Mesothelial cell of epicardium (in vitro differentiated cells): ENCODE measurements at places on chromosomes 13 and 19.

- DNase-seq, result no peak
Measured at GRCh38 chr13:80866921-80867320, 526.0 kb upstream of the SPRY2 start.

- no peak for DNase-seq
Measured at GRCh38 chr13:114112231-114112825, 20.1 kb downstream of the RASA3 start.

- no peak for DNase-seq
Measured at GRCh38 chr19:11721681-11722080, 17.1 kb downstream of the ZNF823 start.

- peak; percentile 54 for DNase-seq
Measured at GRCh38 chr19:44777715-44778347, at the start of gene CBLC. TSS of gene CBLC (plus strand) at chr19:44777890. CDS start at chr19:44777932, 42 bp downstream.

DNA sequence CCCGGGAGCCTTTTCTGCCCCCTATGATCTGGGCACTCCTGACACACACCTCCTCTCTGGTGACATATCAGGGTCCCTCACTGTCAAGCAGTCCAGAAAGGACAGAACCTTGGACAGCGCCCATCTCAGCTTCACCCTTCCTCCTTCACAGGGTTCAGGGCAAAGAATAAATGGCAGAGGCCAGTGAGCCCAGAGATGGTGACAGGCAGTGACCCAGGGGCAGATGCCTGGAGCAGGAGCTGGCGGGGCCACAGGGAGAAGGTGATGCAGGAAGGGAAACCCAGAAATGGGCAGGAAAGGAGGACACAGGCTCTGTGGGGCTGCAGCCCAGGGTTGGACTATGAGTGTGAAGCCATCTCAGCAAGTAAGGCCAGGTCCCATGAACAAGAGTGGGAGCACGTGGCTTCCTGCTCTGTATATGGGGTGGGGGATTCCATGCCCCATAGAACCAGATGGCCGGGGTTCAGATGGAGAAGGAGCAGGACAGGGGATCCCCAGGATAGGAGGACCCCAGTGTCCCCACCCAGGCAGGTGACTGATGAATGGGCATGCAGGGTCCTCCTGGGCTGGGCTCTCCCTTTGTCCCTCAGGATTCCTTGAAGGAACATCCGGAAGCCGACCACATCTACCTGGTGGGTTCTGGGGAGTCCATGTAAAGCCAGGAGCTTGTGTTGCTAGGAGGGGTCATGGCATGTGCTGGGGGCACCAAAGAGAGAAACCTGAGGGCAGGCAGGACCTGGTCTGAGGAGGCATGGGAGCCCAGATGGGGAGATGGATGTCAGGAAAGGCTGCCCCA is 8.5 kb upstream of the CEACAM7 start:
- DNase-seq, result no peak

DNA sequence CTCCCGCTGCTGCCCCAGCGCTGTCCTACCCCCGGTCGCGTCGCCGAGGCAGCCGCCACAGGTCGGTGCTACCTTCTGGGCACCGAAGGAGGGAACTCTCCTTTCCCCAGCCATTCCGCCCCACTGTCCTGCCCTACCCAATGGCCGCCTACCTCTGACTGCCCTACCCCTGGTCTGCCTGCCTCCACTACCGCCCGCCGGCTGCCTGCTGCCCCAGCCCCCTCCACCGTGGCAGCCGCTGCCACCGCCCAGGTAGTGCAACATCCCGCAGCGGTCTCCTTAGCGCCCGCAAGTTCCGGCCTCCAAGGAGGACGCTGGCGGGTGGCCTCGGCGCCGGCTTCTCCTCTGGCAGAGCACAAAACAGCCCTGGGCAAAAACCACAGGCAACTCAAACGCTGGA is 1303.1 kb downstream of the UQCRFS1 start:
- no peak for DNase-seq

GRCh38 chr13:88051746-88052482 is 380.7 kb downstream of the SLITRK5 start:
- DNase-seq, result no peak

DNA sequence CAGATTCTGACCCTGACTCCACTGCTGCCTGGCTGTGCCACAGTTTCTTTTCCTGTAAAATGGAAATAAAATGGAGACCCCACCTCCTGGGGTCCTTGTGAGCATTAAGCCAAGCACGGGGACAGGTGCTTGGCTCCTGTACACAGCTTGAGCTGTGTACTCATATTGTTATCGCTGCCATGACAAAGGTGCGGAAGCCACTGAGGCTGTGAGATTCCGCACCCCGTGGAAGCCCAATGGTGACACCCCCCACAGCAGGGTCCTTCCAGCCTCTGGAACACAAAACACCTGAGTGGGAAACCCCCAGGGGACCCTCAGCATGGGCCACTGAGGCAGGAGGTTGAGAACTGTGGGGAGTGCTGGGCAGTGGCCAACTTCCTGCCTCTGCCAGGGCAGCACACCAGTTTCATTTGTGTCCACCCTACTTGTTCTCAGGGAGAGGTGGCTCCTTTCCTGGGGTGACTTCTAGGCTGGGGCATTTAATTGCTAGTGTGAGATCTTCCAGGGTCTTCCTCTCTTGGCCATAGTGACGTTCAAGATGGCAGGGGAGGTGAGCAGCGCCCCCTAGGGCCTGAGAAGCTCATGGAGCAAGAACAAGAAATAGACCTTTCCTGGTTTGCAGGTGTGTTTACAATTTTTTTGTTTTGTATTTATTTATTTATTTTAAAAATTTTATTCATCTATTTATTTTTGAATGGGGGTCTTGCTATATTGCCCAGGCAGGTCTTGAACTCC is 5.4 kb upstream of the JSRP1 start:
- DNase-seq, result no peak

GRCh38 chr13:48155848-48156247 is 60.9 kb upstream of the MED4 start:
- no peak for DNase-seq

- no peak for DNase-seq
Measured at GRCh38 chr13:48954081-48954480, 21.6 kb upstream of the FNDC3A start.

- DNase-seq, result peak; percentile 55
Measured at GRCh38 chr13:112067116-112067741, at the start of gene SOX1. TSS of gene SOX1 (plus strand) at chr13:112067149. CDS start at chr13:112067659, 510 bp downstream.

GRCh38 chr13:36163809-36164308 is 32.7 kb upstream of the DCLK1 start:
- DNase-seq, result no peak

DNA sequence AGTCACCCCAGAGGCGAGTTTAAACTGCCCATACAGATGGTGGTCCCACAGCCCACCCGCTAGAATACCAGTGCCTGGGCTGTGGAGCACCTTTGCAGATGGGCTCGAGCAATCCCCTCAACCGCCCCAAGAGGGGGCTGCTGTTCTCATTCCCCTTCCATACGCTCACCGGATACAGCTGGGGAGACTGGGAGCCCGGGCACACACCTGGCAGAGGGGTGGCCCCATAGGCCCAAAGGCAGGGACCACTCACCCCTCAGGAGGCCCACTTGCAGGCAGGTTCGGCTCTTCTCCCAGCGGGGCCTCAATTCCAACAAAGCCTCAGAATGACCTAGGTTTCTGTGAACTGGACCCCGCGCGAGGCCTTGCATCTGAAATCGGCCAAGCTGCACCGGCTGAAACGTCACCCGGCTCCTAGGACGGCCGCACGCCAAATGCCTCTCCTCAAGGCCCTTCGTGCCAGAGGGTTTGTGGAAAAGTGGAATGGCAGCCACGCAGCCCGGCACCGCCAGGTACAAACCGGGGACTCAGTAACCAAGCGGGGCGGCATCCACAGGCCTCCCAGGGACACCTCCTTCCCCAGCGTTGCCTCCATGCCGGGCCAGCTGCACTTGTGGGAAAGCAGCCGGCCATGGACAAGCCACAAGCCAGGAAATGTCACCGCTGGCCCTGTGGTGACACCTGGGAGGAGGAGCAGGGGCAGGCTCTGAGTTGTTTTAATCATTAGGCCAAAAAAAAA is 18.7 kb downstream of the MLLT1 start:
- no peak for DNase-seq

- DNase-seq, result no peak
Measured at GRCh38 chr13:40552895-40553294, 113.5 kb downstream of the FOXO1 start.

GRCh38 chr13:37201081-37201480 is 95.6 kb upstream of the CSNK1A1L start:
- DNase-seq, result no peak

- no peak for DNase-seq
Measured at GRCh38 chr13:49443357-49443703, 534 bp downstream of the CAB39L start.

GRCh38 chr13:25380741-25381324 is 9.1 kb downstream of the ATP8A2 start:
- DNase-seq, result no peak

- DNase-seq, result no peak
Measured at GRCh38 chr13:26771796-26772195, 11.2 kb upstream of the GPR12 start.

DNA sequence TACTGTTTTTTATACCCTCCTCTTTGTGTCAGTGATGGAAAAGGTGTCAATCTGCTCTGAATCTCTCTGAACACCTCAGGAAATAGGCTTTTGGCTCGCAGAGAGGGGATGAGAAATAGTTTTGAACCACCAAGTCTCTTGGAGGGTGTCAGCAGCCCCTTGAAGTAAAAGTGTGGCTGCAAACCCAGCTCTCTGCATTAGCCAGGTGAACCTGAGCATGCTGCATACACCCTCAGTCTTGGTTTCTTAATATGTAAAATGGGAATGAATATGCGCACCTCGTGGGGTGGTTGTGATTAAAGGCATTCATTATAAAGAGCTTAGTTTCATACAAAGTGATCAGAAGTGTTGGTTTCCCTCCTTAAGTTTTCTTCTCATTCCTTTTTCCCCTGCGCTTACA is 1.4 kb upstream of the DHRS12 start:
- DNase-seq, result no peak

DNA sequence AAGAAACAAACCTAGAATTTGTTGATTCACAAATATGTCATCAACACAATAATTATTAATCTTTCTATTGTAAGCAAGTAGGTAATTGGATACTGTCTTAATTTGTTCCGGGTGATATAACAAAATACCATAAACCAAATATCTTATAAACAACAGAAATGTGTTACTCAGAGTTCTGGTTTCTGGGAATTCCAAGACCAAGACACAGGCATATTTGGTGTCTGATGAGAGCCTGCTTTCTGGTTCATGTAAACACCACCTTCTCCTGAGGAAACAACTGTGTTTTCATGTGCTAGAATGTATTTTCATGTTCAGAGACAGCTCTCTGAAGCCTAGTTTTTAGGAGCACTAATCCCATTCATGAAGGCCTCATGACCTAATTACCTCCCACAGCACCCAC is 1819.5 kb downstream of the SLITRK5 start:
- DNase-seq, result no peak

GRCh38 chr19:19107654-19108053 is 30.6 kb downstream of the TMEM161A start:
- DNase-seq, result no peak
